ENCODE measurements at places on chromosomes 2 and 18. TPM values are rescaled to one million over a fixed set of nuclear protein-coding genes. Genes with fewer than 3 reads are reported as not detected.

Gene ABCG8
- 35.6 TPM for polyA plus RNA-seq

Gene RESP18
- polyA plus RNA-seq = not detected

Gene PROKR1
- not detected for polyA plus RNA-seq

Gene KLHL14
- 0.40 TPM for polyA plus RNA-seq

Gene DNAJC5G
- polyA plus RNA-seq = not detected

DNA sequence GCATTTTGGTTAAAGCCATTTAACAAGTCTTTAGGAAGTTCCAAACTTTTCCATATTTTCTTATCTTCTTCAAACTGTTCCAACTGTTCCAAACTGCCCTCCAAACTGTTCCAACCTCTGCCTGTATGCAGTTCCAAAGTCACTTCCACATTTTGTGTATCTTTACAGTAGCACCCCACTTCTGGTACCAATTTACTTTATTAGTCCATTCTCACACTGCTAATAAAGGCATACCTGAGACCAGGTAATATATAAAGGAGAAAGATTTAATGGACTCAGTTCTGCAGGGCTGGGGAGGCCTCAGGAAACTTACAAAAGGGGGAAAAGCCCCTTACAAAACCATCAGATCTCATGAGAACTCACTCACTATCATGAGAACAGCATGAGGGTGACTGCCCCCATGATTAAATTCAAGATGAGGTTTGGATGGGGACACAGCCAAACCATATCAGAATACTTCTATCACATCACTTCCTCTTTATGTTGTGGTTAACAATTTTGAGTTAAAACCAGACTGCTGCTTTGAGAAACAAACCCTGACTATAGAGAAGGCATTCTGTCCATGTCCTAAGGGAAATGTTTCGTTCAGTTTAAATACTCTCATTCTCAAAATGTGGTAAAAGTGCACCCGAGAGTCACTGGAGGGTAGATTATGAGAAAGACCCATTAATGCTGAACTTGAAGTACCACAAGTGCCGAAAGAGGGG is 11.0 kb downstream of the IL18R1 start:
- DNase-seq = peak; percentile 33
- H3K36me3 ChIP-seq = peaks cover 7% of the 10 kb centered on the region
- H3K27me3 ChIP-seq = no peaks in the 10 kb centered on the region
- peak overlapping the region; percentile 79 for H3K27ac ChIP-seq
- H3K4me1 ChIP-seq = no peaks in the 10 kb centered on the region

DNA sequence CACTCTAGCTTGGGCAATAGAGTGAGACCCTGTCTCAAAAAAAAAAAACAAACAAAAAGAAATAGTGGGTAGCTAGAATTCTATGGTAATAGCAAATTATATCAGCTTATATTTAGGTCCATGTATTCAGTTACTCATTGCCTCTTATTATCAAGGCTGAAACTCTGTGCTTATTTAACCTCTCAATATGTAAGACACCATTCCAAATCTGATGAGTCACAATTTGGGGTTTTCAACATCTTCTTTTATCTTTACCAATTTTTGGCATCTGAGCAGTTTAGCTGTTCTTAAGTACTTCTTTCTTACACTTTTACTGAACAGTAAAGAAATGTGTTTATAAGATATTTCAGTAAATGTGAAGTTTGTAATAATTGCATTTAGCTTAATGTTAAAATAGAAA is 69.3 kb downstream of the TTC27 start:
- H3K36me3 ChIP-seq = no peaks in the 10 kb centered on the region
- DNase-seq = no peak
- H3K27me3 ChIP-seq = no peaks in the 10 kb centered on the region
- H3K4me3 ChIP-seq = no peak overlapping the region
- H3K27ac ChIP-seq = no peak overlapping the region

- no peak for DNase-seq
- no peaks in the 10 kb centered on the region for H3K27me3 ChIP-seq
- H3K27ac ChIP-seq = no peak overlapping the region
- H3K36me3 ChIP-seq = peaks cover 6% of the 10 kb centered on the region
Observed at GRCh38 chr18:49360582-49360981, 99.9 kb downstream of the DYM start.

DNA sequence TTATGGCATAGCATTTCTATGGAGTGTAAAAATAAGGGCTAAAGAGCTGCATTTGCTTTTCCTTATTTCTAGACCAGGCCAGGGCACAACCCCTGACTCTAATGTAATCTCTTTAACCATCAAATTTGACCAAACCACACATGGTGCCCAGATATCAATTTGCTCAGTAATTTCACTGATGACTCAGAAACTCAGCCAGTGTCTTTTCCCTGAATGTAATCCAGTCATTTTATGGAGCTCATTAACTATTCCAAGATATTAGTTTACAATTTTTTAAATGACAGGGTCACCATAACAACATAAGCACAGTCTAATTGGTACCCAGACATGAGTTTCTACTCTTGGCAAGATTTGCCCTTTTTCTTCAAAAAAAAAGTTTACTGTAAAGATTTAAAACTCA is 270.8 kb upstream of the AGAP1 start:
- H3K4me1 ChIP-seq = no peaks in the 10 kb centered on the region
- peaks cover 8% of the 10 kb centered on the region for H3K27me3 ChIP-seq
- H3K36me3 ChIP-seq = no peaks in the 10 kb centered on the region
- DNase-seq = no peak
- H3K4me3 ChIP-seq = no peak overlapping the region

DNA sequence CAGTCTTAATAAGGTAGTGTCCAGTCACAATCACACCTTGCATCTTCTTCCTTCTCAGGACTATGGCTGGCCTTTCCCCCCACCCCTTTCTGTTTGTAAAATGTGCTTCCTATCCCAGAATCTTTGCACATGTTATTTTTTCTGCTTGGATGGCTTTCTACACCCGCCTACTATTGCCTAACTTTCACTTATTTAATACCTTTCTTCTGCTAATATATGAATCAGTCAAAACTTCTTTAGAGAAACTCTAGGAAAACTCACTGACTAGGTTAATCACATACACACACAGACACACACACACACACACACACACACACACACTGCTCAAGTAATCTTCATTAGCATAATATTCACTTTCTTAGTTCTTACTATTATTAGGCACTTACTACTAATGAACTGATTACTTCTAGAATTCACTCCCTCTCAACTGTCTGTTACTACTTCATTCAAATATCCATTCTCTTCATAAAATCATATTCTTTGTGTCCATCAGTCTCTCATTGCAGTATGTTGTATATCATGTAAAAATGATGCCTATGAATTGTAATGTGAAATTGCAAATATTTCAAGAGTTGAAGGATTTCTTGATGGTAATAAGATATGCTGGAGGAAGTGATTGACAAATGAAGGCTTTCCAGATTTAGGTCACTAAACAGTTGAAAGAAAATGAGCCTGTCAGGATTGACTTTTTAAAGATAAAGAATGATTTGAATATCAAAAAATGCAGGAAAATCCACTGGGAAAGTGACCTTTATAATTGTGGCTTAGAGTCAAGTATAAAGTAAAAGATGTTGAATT is 51.2 kb downstream of the CLIP4 start:
- no peaks in the 10 kb centered on the region for H3K4me1 ChIP-seq
- H3K36me3 ChIP-seq = no peaks in the 10 kb centered on the region
- no peaks in the 10 kb centered on the region for H3K27me3 ChIP-seq
- H3K27ac ChIP-seq = no peak overlapping the region

DNA sequence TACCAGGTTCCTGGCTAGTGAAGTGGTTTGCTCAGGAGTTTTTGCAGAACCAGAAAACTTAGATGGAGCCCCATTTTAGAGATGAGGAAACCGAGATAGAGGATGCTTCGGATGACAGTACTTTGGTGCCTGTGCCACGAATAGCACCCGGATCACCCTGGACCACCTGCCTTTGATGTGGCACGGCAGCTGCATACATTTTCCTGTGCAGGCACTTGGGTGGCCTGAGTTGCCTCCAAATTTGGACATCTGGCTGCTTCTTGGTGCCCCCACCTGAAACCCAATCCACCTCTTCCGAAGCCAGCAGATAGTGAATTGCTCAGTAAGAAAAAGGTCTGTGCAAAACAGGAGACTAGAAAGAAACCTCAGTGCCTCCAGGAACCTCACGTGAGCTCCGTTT is 140.6 kb upstream of the ID2 start:
- DNase-seq = no peak
- H3K36me3 ChIP-seq = no peaks in the 10 kb centered on the region
- H3K4me1 ChIP-seq = peaks cover 67% of the 10 kb centered on the region
- H3K27ac ChIP-seq = no peak overlapping the region
- no peaks in the 10 kb centered on the region for H3K27me3 ChIP-seq

DNA sequence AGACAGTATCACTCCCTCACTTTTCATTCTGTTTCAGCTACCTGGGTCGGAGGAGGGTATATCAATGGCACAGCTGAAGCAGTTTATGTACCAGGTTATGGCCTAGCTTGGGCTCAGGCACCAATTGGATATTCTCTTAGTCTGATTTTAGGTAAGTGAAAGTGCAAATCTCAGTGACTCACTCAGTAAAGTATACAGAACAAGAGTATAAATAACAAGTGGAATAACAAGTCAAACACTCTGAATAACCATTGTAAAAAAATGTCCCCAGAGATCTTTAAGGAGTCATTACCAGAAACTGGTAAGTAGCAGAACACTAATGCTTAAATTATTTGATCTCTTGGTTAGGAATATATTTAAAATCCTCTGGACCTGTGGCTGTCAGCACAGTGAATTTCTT is 5.7 kb downstream of the SLC5A7 start:
- no peaks in the 10 kb centered on the region for H3K4me1 ChIP-seq
- DNase-seq = no peak

Data from small intestine (tissue), 16 donors.